ENCODE measurements at places on chromosomes 6 and 20.

- DNase-seq, result no peak
Observed at GRCh38 chr6:10314163-10314955, 100.5 kb downstream of the TFAP2A start.

GRCh38 chr20:23298155-23298554, 52.4 kb upstream of the NXT1 start:
- no peak for DNase-seq

GRCh38 chr6:80969439-80969838, 783.0 kb downstream of the TENT5A start:
- DNase-seq, result no peak

DNA sequence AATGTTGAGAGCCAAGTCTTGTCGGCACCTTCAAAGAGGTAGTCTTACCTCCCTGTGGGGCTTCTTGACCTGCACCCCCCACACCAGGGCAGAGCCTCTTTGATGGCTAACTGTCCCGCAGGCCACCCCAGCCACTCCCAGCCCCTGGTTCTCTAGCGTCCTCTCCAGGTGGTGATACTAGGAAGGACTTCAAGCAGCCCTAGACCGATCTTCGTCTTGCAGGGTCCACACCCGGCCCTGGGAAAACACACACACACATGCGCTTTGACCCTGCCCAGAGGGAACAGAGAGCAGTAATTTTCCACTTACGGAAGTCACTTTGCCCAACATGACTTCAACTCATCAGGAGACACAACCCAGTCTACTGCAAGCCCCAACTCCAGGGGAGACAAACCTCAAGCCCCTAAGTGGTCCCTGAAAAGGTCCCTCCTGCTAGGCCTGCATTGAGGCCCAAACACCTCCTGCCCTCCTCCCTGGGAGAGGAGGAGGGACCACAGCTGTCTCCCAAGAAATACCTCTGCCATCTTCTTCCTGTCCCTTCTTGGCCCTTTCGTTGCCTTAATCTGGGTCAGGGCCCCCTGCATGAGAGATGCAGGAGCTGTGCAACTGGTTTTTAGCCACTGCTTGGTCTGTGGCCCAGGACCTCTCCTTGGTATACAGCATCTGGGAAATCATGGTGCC, 2.9 kb upstream of the BPIFB1 start:
- no peak for DNase-seq

- DNase-seq, result no peak
Observed at GRCh38 chr20:13412806-13413445, 191.9 kb downstream of the ISM1 start.
